ENCODE measurements at places on chromosomes 16 and 17. TPM values are rescaled to one million over a fixed set of nuclear protein-coding genes. Genes with fewer than 3 reads are reported as not detected.

- peak; percentile 40 for DNase-seq
Observed at GRCh38 chr17:64773836-64774761, 112.0 kb upstream of the SMURF2 start.

- no peak for DNase-seq
Observed at GRCh38 chr17:74157366-74157765, 46.1 kb upstream of the RPL38 start.

DNA sequence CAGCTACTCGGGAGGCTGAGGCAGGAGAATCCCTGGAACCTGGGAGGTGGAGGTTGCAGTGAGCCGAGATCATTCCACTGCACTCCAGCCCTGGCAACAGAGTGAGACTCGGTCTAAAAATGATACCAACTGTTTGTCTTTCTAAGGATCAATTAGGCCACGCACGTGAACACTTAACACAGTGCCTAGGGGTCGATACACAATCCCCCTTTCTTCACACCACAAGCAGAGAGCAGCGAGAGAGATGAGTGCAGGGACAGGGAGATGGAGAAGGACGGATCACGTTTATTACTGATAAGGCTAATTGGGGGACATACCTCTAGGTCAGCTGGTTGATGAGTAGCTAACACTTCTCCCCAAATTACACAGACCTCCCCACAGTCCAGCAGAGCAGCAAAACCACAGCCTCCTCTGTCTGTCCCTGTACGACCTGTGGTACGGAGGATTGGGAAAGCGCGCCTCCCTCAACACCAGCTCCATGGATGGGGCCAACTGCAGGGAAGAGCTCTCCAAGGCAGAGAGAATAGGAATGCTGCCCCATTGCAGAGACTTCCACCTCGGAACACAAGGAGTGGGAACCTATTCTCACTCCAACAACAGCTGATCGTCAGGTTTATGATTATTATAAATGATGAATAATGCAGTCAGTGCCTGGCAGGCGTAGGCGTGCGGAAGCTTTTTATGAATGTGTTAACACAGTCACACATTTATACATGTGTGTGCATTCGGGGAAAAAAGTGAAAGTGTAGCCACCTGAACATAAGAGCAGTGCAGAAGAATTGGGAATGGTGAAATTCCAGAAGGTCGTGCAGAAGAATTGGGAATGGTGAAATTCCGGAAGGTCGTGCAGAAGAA is 155.1 kb downstream of the C16orf95 start:
- DNase-seq, result no peak

DNA sequence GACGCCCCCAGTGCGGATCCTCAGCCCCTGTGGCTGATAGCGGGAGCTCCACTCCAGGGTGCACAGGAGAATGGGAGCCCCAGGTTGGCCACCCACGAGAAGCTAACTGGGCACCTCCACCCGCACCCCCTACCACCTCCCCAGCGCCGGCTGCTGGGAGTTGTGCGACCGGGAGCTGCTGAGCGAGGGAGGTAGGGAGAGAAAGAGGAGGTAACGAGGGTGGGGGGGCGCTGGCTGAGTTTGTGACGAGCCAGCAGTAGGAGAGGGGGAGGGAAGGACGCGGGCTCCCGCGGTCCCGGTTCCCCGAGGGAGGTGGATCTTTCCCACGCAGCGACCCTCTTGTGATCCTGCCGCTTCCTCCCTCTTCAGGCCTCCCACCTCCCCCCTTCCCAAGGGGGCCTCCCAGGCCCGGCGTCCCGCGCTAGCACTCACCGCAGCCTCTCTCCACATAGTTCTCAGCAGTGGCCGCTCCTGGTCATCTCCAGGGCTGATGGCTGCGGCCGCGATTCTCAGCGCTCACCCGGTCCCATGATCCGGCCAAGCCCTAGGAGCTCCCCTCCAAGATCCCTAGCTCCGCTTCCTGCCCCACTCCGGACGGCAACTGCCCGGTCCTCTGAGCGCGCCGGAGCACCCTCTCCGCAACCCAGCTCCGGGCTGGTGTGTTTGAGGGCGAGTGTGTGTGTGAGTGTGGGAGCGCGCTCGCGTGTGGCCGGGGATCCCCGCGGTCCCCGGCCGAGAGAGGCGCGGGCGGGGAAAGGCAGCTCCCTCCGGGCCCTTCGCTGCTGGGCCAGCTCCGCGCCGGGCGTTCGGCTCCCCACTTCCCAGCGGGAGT is at the start of gene GRIN2A:
TSS of gene GRIN2A (minus strand) at position 207 of the 832 bp plus-strand sequence. CDS start 2,017 bp downstream, outside the sequence.
- DNase-seq, result peak; percentile 22

DNA sequence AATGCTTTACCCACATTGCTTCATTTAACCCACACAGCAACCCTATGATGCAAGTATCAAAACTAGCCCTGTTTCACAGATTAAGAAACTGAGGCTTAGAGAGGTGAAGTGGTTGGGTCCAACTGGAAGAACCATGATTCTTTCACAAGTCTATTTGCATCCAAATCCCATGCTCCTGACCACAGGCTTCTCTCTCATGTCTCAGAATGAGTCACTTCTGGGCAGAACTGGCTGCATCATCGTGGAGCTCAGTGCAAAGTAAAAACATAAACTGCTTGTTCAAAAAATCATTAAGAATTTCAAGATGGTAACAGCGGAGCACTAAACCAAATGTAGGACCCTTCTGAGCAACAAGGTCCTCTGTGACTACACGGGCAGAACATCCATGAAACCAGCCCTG is 20.2 kb upstream of the CES1 start:
- DNase-seq, result no peak

DNA sequence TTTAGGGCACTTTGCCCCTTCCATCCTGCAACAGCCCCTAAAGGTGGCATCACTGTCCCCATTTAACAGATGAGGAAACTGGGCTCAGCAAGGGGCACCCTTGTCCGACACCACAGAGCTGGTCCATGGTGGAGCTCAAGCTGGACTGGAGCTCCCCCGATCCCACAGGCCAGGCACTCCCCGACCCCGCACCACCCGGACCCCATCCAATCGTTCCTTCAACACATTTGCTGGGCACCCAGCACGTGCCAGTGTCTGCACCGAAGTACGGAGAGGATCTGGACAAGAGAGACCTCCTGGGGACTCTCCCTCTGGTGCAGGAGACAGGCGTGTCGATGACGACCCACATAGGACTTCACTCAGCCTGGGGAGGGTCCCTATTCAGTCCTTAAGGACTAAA is 13.4 kb downstream of the EMC6 start:
- DNase-seq, result no peak

- no peak for DNase-seq
Observed at GRCh38 chr16:12874186-12874585, 27.2 kb upstream of the SHISA9 start.

- DNase-seq, result no peak
Observed at GRCh38 chr17:17350491-17351355, 47.5 kb downstream of the NT5M start.

DNA sequence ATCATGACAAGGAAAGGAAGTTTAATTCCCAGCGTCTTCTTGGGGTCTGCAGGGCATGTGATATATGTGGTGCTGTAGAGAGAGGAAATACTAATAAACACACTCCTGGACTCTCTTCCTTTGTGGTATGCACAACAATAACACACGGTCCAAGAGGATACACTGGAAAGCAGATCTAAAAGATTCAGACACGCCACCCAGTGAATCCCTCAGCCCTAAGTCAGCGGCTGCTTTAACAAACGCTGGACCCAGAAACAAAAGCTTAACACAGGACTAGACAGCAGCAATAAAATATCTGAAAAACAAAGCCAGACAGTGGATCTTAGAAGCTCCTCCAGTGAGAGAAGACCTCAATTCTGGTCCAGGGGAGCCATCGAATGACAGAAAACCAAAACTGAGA is 13.1 kb downstream of the CFAP20 start:
- no peak for DNase-seq

- DNase-seq, result peak; percentile 71
Observed at GRCh38 chr17:78923660-78924453, 1.3 kb downstream of the TIMP2 start.

DNA sequence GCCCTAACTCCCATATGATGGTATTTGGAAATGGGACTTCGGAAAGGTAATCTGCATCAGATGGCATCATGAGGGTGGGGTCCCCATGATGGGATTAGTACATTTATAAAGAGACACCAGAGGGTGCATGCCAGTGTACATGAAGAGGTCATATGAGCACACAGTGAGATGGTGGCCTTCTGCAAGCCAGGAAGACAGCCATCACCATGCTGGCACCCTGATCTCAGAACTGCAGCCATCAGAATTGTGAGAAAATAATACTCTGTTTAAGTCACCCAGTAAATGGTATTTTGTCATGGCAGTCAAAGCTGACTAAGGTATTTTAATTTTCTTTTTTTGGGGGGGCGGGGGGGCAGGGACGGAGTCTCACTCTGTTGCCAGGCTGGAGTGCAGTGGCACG is 47.1 kb upstream of the ABCA10 start:
- no peak for DNase-seq

GRCh38 chr17:79988185-79988971 is 47.3 kb downstream of the TBC1D16 start:
- DNase-seq, result peak; percentile 77

GRCh38 chr17:36048066-36048465 is 16.0 kb upstream of the CCL18 start:
- no peak for DNase-seq

- peak; percentile 56 for DNase-seq
Observed at GRCh38 chr17:75130632-75131277, 787 bp downstream of the NT5C start.

DNA sequence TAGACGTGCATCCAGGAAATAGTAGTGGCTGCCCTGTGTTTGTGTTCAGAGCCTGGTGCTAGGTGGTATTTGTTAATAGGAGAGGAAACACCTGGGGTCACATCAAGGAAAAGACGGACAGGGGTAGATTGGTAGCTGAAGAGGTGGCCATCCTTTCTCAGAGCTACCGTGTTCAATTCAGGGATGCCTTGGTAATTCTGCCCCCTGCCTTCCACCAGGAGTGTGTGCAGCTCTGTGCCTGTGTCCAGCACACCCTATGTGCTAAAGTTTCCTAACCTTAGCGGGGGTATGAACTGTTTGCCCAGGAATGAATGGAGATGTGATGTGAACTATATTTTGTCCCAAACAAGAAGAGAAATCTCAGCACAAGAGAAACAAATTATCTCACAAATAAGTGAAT is 174.1 kb upstream of the MPHOSPH6 start:
- DNase-seq, result no peak

GRCh38 chr17:31428111-31428510 is 36.6 kb downstream of the RAB11FIP4 start:
- no peak for DNase-seq

- DNase-seq, result peak; percentile 58
Observed at GRCh38 chr17:49525831-49526741, 31.0 kb downstream of the NGFR start.

GRCh38 chr16:54422159-54422558 is 135.6 kb upstream of the IRX3 start:
- DNase-seq, result peak; percentile 63

- DNase-seq, result no peak
Observed at GRCh38 chr17:63474174-63474573, 2.7 kb upstream of the ACE start.

- DNase-seq, result peak; percentile 92
Observed at GRCh38 chr17:19744922-19745757, 3.0 kb downstream of the ALDH3A1 start.

DNA sequence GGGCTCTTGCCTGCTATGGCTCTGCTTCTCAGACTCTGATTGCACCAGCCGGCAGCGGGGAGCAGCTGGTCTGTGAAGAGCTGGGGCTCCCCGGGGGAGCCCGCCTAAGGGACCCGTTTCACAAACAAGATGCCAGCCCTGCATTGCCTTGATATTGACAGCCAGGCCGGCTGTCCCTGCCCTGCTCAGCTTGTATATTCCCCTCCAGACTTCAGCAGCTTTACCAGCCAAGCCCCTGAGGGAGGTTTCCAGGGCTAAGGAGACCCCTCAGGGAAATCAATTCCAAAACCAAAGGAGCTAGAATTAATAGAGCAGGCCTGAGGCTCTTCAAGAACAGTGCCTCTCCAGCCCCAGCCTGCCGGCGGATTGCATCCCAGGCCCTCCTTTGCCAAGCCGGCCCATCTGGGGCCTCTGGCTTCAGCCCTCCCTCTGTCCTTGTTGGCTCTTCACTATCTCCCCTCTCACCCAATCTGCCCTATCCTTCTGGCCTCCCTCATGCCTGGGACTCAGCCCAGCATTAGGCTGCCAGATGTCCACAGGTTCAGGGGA is 5.7 kb downstream of the CALB2 start:
- no peak for DNase-seq

GRCh38 chr16:66446737-66447136 is 19.6 kb downstream of the BEAN1 start:
- DNase-seq, result no peak

DNA sequence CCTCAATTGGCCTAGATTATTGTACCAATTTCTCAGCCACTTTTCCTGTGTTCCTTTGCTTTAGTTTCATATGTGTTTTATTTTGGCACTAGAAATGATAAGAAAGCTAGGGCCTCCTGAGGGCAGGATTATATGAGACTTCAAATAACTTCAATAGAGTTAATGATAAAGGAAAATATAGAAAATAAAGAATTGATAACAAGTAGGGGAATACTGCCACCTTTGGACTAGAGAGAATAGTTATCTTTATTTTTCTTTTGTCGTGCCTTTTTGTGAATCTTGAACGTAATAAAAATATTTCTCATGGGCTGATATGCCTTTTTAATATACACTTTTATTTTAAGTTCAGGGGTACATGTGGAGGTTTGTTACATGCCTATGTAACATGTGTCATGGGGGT is 29.3 kb upstream of the RBL2 start:
- DNase-seq, result no peak

DNA sequence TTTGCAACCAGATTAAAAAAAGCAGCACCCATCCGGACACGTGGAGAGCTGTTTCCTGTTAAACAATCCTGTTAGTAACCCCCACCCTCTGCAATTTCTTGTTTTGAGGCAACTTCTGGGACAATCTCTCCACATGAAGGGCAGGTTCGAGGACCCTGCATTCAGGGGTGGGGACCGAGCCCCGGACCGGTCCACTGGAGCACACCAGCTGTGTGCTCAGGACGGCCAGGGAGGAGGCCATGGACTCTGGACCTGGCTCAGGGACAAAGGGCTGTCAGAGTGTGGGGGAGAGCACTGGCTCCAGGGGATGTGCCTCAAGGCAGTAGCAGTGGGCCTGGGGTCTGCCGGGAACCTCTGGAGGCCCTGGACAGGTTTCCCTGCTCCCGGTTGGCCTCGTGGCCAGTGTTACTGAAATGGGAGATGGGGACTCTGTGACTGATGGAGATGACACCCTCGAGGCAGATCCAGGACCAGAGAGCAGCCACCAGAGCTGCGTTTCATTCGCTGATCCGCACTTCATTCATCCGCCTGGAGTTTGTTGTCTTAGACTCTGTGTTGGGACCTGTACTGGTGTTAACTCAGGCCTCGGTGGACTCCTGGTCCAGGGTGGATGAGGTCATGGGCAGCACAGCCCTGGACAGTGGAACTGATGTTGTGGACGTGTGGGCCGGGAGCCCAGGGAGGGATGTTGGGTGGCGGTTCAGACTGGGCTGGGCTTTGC is 2.9 kb upstream of the CPNE7 start:
- no peak for DNase-seq

The LPCAT2 gene
- total RNA-seq, result 10.8 TPM

The SLC47A2 gene
- not detected for total RNA-seq

The FA2H gene
- 0.31 TPM for total RNA-seq

The LITAFD gene
- not detected for total RNA-seq

The TEX14 gene
- 0.32 TPM for total RNA-seq

The IRX6 gene
- 0.44 TPM for total RNA-seq

The TMC5 gene
- 0.41 TPM for total RNA-seq

The USP22 gene
- total RNA-seq, result 152 TPM

The RTN4RL1 gene
- total RNA-seq, result 6.2 TPM

The AIPL1 gene
- not detected for total RNA-seq

The ELMO3 gene
- 1.0 TPM for total RNA-seq

The GP1BA gene
- total RNA-seq, result 0.13 TPM

The ST6GALNAC2 gene
- 5.1 TPM for total RNA-seq

The WNT9B gene
- 0.53 TPM for total RNA-seq
